ENCODE measurements at places on chromosomes 1 and 21.

DNA sequence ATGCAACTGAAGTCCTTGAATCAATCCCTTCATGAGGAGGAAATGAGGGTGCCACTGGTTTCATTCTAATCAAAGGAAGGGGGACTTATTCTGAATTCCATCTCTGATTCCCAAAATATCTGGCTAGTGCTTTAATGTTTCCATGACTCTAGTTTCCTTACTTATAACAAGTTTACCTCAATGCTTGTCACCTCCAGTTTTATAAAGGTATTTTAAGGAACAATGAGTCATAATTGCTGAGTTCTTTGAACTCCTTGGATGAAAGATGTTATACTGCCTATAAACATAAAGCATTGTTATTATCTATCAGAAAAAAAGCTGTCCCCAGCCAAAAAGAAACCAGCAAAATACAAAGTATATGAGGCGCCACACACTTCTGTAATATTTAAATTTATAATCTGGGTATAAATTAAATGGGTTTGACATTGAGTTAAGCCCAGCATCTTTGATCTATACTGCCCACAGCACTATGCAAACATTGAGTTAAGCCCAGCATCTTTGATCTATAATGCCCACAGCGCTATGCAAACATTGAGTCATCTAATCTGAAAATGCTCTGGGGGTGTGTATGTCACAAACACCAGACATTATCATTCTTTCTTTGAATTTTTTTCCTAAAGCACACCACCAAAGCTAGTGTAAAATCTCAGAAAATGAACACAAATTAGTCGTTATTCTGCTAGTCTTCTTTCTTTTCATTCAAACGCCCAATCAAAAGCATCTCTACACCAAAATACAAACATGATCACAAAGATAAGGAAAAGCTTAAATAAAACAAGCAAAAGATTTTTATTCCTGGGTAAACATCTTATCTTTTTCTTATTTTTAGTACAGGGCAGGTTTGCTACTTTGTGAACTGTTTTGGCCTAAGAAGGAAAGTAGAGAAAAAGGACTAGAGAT is 11.5 kb upstream of the CXADR start:
- DNase-seq: no peak

DNA sequence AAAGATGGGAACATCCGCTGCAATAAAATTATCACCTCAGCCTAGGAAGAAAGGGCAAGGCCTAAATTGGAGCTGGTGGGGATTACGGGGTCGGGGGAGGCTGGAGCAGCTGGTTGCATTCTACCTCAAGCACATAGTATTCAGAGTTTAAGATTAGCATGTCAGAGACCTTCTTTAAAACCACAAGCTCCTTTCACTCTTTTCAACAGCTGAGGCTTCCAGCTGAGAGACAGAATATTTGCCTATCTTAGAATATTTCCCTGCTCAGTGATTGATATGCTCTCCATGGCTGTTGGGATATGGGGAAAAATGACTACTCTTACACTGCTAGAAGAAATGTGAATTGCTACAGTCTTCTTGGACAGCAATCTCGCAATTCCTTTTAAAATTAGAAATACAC is 248.6 kb downstream of the TBX15 start:
- no peak for DNase-seq

- peak; percentile 12 for DNase-seq
Measured at GRCh38 chr1:246971090-246971721, 36.7 kb downstream of the ZNF695 start.

DNA sequence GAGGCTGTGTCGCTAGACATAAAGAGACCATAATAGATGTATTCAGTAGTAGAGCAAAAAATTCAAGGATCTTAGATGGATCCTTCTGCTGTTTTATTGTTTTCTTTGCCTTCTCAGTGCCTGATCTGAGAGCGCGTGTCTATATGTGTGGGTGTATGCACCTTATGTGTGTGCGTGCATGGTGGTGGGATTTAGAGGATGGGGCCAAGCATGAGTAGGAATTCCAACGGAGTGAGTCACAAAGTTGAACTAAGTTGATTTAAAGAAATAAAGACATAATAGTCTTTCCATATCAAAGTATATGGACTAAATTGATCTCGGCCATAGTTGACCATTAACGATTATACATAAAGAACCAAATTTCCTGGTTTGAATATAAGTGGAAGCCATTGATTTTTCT is 178.7 kb downstream of the CYYR1 start:
- DNase-seq: peak; percentile 14

DNA sequence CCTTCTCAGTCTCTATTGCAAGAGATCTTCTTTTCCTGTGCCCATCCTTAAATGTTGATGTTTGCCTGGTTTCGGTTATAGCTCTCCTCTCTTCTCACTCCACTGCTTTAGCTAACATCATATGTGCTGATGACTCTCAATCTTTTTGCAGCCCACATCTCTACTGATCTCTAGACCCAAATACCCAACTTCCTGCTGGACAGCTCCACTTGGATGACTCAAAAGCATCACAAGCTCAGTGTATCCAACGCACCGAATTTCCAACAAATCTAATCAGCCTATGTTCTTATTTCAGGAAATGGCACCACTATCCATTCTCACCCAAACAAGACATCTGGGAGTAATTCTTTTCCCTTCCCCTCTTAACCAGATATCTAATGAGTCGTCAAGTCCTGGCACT is 79.1 kb upstream of the ARTN start:
- no peak for DNase-seq

DNA sequence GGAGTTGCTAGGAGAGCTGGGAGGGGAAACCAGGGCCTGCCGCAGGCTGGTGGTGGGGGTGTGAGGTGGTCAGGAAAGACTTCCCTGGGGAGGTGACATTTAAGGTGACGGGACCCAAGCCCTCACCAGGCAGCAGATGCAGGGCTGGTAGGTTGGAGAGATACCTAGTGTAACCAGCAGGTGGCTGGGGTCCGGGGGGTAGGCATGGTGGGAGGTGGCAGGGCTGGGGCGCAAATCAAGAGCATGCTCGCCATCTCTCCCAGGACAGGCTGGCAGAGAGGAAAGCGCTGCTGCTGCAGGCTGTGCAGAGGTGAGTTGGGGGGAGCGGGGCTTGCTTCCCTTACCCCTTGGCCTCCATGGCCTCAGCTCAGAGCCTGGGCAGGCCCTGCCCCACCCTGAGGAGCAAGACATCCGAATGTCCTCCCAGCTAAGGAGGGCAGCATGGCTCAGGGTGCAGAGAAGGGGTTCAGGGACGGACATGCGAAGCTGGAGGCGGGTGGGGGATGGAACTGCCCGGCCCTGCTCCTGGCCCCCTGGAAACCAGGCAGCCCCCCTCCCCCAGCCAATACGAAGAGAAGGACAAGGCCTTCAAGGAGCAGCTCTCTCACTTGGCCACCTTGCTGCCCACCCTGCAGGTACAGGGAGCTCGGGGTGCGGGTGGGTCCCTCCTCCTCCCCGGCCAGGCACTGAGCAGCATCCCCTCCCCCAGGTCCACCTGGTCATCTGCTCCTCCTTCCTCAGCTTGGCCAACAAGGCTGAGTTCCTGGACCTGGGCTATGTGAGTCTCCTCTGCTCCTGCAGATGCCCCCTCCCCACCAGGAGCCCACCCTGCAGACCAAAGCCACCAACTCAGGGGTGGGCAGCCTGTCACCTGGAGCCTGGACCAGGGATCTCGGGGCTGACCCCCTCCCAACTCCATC is 4.0 kb downstream of the RNF207 start:
- no peak for DNase-seq

DNA sequence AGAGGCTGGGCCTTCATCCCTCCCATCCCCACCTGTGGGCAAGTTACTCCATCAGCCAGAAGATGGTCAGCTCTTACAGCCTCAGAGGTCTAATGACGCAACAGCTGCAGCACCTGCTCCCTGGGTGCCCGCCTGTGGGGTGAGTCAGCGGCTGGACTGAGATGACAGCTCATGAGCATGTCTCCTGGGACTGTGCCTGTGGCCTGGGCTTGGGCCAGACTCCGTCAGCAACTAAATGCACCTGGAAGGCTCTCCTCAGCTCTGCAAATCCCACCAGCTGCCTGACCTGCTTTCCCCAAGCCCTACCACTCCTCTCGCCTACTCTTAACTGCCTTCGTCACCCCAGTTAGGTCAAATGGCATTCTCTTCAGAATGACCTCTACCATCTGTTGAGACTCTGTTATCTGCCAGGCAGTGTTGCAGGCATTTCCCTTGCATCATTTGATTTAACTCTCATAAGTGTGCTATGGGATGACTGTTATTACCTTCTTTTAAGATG is 47.7 kb downstream of the ETS2 start:
- peak; percentile 88 for DNase-seq

- DNase-seq: no peak
Measured at GRCh38 chr1:222757646-222758268, 20.8 kb downstream of the FAM177B start.

DNA sequence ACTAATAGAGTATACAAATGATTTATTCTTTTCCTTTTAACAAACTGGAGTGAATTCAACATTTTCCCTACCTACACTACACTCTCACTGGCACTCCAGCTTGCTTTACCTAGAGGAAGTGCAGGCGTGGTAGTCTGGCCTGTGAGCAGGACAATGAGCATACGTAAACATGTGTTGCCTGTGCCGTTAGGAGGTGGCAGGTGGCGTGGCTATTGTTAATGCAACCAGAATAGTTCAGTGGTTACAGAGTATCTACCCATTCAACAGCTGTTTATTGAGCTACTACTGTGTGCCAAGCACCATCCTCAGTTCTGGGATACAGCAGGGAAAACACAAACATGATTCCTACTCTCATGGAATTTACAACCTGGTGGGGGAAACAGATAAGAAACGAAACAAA is 299.7 kb upstream of the KAZN start:
- no peak for DNase-seq

DNA sequence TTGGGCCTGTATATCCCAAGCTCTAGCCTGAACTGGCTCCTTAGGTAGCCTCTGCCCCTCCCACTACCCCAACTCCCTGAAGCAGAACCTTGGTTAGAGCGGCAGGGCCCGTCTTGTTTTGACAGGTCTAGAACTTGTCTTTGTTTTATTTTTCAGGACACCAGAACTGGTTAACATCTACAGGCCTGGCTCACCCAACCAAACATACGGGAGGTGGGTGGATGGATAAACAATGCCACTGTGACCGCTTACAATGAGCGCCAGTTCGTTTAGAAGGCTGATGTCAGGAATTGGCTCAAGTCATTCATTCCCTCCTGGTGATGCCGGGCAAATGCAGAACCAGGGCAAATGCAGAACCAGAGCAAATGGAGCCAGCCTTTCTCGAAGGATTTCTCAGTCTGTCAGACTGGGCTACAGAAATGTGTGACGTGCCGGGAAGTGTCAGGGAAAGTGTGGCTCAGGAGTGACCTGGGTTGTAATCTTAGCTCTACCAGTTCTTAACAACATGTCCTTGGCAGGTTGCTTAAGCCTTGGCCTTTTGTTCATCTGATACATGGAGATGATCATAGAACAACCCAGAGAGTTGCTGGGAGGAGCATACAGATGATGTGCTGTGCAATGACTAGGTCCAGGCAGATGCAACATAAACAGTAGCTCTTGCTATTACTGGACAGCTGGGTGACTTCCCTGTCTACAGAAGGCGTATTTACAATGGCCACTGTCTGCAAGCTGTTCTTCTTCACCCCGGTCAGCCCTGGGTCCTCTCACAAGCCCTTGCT is 30.5 kb upstream of the BTG2 start:
- DNase-seq: no peak

DNA sequence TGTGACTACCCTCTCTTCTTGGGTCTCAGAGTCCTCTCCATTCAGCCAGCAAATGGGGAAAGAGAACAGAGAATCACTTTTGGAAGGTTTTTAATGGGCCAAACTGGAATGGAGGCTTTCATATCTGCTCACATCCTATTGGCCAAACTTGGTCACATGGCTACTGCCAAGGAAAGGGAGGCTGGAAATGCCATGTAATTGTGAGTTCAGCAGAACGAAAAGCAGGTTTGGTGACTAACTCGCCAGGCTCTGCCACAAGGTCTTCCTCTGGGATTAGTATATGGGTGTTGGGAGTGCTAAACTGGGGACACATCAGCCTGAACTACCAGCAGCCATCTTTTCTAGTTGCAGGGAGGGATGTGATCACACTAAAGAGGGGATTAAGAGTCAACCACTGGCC is 19.2 kb downstream of the RD3 start:
- no peak for DNase-seq

DNA sequence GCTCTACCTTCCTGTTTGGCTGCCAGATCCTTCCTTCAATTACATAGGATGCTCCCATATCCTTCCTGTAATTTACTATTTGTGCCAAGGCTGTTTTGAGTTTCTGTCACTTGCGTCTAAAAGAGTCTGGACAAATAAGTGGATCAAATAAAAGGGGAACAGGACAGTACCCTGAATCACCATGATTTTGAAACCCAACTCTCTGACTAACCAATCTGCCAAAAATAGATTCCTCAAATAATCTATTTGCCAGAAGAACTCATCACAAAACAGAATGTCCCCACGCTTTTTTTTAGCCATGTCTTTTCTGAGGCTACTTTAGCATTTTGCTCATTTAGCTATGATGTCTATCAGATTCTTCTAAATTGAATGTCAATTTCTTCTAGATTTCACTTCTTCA is 392.6 kb downstream of the NTNG1 start:
- no peak for DNase-seq

DNA sequence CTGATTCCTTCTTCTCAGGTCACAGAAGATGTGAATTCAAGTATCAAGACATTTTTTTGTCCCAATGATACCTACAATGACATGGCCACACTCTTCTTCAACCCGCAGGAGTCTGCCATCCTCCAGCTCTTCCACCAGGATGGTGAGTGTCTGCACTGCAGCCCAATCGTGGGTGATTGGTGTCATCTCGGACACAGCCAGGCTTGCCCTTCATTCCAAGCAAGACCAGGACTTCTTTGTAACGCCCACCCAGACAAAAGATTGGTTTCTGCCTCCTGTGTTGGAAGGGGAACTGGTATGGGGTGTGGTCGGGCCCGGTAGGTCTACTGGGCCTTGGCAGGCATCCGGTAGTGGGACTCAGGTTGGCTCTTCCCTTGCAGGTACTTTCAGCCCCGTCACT is 14.1 kb downstream of the NPPA start:
- DNase-seq: no peak

DNA sequence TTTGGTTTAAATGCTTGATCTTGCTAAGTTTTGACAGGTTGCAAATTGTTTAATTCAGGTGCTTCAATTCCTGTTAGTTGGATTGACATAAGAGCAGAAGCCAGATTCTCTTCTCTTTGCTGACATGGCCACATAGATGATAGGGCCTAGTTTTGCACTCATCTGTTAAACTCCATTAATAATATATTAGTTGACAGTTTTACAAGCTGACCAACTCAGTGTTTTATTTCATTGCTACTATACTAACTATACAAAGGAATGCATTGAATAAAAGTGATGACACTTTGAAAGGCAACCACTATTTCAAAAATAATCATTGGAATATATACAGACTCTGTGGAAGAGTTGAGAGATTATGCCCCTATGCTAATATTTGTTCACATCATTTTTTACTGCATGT is 255.6 kb upstream of the DPYD start:
- no peak for DNase-seq

- peak; percentile 99 for DNase-seq
Measured at GRCh38 chr1:8197493-8198282, 120.2 kb upstream of the SLC45A1 start.

Measured in NCI-H226 (cell line).